ENCODE measurements at places on chromosomes 3 and 15.

GRCh38 chr15:88174571-88174970, 82.0 kb downstream of the NTRK3 start:
- DNase-seq = no peak

GRCh38 chr15:101647251-101647650, 4.9 kb downstream of the TM2D3 start:
- no peak for DNase-seq

DNA sequence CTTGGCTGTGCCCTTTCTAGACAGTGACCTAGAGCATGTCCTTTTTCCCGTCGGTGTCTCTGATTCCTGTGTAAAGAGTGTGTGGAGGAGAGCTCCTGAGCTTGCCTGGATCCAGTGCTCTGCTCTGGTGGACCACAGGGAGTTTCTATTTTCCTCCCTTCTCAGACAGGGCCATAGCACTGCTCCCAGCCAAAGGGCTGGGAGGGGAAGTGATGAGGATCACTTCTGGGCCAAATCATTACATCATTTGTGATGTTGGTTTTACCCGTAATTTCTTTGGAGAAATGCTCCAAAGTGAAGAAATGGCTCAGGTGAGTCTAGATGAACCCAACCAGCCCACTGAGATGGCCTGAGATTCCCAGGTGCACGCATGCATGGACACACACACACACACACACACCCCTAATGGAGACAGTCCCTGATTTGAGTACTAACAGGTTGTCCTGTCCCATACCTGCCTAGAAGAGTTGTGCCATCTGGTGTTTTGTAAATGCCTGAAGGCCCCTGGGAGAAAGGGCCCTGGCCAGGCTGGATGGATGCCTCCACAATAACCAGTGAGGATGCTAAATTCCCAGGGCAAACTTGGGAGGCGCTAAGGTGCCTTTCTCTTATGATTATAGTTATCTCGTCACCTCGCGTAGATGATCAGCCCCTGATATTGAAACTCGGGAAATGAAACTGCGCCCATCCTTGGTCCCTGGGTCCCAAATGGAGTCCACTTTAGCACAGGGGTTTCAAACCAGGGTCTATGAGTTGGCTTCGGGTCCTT, 86.9 kb downstream of the ASB7 start:
- DNase-seq = no peak

- no peak for DNase-seq
Measured at GRCh38 chr3:75110741-75111140, 496.3 kb upstream of the CNTN3 start.

GRCh38 chr3:136270179-136270578, 20.0 kb downstream of the PCCB start:
- DNase-seq = no peak

GRCh38 chr15:97084650-97085049, 754.1 kb downstream of the NR2F2 start:
- peak; percentile 8 for DNase-seq

Measured in AG20443 (cell line).